ENCODE measurements at places on chromosomes 6 and 20.

DNA sequence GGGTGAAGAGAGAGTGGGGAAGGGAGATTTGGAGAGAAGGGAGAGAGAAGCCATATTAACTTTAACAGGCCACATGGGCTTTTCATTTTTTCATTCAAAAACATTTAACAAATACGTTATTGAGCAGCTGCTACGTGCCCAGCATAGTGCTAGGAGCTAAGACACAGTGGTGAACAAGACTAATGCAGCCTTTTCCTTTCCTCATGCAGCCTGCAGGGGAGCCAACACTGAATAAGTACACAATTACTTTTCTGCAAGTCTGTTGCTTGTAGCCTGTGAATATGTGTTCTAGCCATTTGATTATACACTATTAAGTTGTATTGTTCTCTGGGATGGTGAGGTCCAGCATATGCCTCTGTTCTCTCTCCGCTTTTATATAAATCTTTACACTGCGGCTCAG, 1.9 kb upstream of the BLOC1S5 start:
- no peak overlapping the region for H3K4me3 ChIP-seq
- no peak for DNase-seq
- H3K4me1 ChIP-seq, result peaks cover 25% of the 10 kb centered on the region
- no peaks in the 10 kb centered on the region for H3K27me3 ChIP-seq

GRCh38 chr6:2229742-2230141, 15.7 kb downstream of the GMDS start:
- H3K27ac ChIP-seq, result no peak overlapping the region
- H3K36me3 ChIP-seq, result peaks cover 2% of the 10 kb centered on the region
- H3K27me3 ChIP-seq, result no peaks in the 10 kb centered on the region
- peaks cover 23% of the 10 kb centered on the region for H3K4me1 ChIP-seq
- DNase-seq, result no peak

DNA sequence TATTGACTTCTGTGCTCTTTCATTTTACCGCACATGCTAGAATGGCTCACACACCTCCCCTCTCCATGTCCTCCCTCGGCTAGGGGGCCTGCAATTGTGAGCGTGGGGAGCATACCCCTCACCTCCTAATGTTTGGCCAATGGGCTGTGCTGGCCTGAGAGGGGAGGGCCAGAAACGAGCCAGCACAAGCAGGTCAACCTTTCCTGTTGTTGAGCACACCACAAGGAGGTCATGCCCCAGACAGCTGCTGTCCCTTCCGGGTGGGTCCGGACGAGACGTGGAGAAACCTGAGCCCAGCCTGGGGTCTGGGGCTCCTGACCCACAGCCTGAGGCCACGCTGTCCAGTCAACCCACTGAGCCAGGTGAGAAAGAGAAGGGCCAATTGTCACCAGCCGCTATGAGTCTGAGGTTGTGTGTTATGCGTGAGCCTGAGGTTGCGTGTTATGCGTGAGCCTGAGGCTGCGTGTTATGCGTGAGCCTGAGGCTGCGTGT, 77.4 kb downstream of the TTLL2 start:
- H3K27ac ChIP-seq, result no peak overlapping the region
- H3K4me1 ChIP-seq, result no peaks in the 10 kb centered on the region
- H3K36me3 ChIP-seq, result no peaks in the 10 kb centered on the region
- H3K27me3 ChIP-seq, result no peaks in the 10 kb centered on the region
- no peak overlapping the region for H3K4me3 ChIP-seq

- H3K27ac ChIP-seq, result no peak overlapping the region
- H3K36me3 ChIP-seq, result peaks cover 24% of the 10 kb centered on the region
- no peaks in the 10 kb centered on the region for H3K27me3 ChIP-seq
These were observed 24.9 kb downstream of the ITCH start for GRCh38 chr20:34388000-34388399.

GRCh38 chr6:34011264-34011663, 134.6 kb downstream of the GRM4 start:
- no peak overlapping the region for H3K27ac ChIP-seq
- H3K4me1 ChIP-seq, result no peaks in the 10 kb centered on the region
- peaks cover 10% of the 10 kb centered on the region for H3K27me3 ChIP-seq
- no peak for DNase-seq
- no peak overlapping the region for H3K4me3 ChIP-seq
- no peaks in the 10 kb centered on the region for H3K36me3 ChIP-seq

DNA sequence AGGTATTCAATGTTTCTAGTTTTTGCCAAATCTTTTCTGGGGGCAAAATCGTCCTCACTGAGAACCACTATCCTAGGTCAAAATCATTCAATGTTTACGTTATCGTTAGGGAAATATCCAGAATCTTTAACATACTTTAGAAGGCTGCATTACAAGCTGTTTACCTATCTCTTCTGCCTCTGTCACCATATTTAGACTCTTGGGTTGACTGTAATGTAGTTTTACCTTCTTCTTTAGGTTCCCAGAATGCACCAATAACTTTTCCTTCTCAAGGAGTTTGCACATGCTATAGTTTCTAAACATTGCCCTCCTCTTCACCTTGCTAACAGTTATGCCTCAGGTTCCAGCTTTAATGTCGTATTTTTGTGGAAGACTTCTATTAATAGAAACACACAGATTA, 1185.5 kb upstream of the ADGRB3 start:
- H3K4me1 ChIP-seq, result no peaks in the 10 kb centered on the region
- no peaks in the 10 kb centered on the region for H3K36me3 ChIP-seq
- no peak for DNase-seq
- no peak overlapping the region for H3K27ac ChIP-seq
- no peak overlapping the region for H3K4me3 ChIP-seq

GRCh38 chr6:92810913-92811312, 608.4 kb downstream of the EPHA7 start:
- no peaks in the 10 kb centered on the region for H3K36me3 ChIP-seq
- H3K4me3 ChIP-seq, result no peak overlapping the region
- DNase-seq, result no peak
- H3K27me3 ChIP-seq, result no peaks in the 10 kb centered on the region

- no peak overlapping the region for H3K27ac ChIP-seq
- H3K36me3 ChIP-seq, result no peaks in the 10 kb centered on the region
- no peak for DNase-seq
- H3K27me3 ChIP-seq, result peaks cover 10% of the 10 kb centered on the region
- H3K4me3 ChIP-seq, result no peak overlapping the region
- H3K4me1 ChIP-seq, result no peaks in the 10 kb centered on the region
These were observed 44.9 kb upstream of the DST start for GRCh38 chr6:56687551-56687950.

- no peak overlapping the region for H3K27ac ChIP-seq
- H3K4me1 ChIP-seq, result peaks cover 15% of the 10 kb centered on the region
- no peak for DNase-seq
These were observed 113.4 kb upstream of the MRPS10 start for GRCh38 chr6:42331019-42331418.

GRCh38 chr6:31351401-31352309, 5.3 kb downstream of the HLA-B start:
- peaks cover 46% of the 10 kb centered on the region for H3K36me3 ChIP-seq
- no peak for DNase-seq
- peaks cover 9% of the 10 kb centered on the region for H3K27me3 ChIP-seq
- H3K4me3 ChIP-seq, result peak overlapping the region; percentile 9

GRCh38 chr20:49163696-49164095, 24.4 kb downstream of the STAU1 start:
- no peak for DNase-seq
- no peak overlapping the region for H3K27ac ChIP-seq
- peaks cover 51% of the 10 kb centered on the region for H3K4me1 ChIP-seq
- H3K4me3 ChIP-seq, result no peak overlapping the region
- H3K27me3 ChIP-seq, result no peaks in the 10 kb centered on the region
- H3K36me3 ChIP-seq, result peaks cover 33% of the 10 kb centered on the region

DNA sequence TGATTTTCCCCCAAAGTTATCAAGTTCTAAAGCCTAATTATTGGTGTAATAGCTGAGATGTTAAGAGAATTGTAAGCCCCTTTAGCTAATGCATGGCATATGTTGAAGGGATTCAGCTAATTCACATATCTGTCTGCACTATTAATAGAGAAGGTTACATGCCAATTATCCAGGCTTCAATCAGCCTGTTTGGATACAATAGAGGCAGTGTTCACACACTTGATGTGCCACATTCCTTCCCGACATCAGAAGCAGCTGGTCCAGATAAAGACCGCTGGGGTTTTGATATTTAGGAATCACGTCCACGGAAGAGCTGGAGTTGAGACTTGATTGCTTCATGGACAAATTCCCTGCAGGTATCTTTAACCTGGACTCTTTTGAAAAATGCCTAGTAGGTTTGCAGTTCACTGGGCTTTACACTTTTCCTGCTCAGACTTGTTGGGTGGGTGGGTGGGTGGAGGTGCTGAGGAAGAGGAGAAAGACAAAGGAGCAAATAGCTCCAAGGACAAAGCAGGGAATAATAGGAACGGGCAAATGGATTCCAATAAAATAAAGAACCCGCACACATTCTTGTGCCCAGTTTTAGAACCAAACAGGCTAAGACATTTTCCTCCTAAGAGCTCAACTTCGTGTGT, 142.6 kb upstream of the ZNF217 start:
- peaks cover 45% of the 10 kb centered on the region for H3K4me1 ChIP-seq
- H3K27ac ChIP-seq, result peak overlapping the region; percentile 88
- H3K36me3 ChIP-seq, result no peaks in the 10 kb centered on the region
- H3K4me3 ChIP-seq, result peak overlapping the region; percentile 76
- no peak for DNase-seq

- H3K4me3 ChIP-seq, result no peak overlapping the region
- H3K27me3 ChIP-seq, result peaks cover under 1% of the 10 kb centered on the region
- peaks cover 58% of the 10 kb centered on the region for H3K4me1 ChIP-seq
- peak overlapping the region; percentile 72 for H3K27ac ChIP-seq
These were observed 44.9 kb upstream of the RNF24 start for GRCh38 chr20:4060064-4060795.

- no peak overlapping the region for H3K27ac ChIP-seq
- H3K27me3 ChIP-seq, result no peaks in the 10 kb centered on the region
- H3K4me3 ChIP-seq, result no peak overlapping the region
- H3K36me3 ChIP-seq, result no peaks in the 10 kb centered on the region
These were observed 210.7 kb downstream of the TFAP2C start for GRCh38 chr20:56839786-56840185.

DNA sequence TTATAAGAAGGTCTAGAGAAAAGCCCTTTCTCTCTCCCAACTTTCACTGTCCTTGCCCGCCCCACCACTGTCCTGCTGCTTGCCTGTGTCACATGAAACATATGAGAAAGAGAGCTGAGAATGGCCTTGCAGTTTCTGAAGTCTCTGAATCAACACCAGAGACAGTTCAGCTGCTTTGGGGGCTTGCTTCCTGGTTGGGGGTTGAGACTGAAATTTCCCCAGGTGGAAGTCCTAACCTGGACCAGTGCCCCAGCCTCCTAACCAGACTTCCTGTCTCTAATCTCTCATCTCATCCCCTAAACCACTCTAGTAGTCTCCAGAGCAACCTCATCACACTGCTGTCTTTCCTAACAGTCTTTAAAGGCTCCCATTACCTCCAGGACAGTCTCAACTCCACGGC, 10.7 kb downstream of the TRAM2 start:
- peaks cover 24% of the 10 kb centered on the region for H3K4me1 ChIP-seq
- DNase-seq, result no peak
- H3K4me3 ChIP-seq, result no peak overlapping the region
- H3K27me3 ChIP-seq, result no peaks in the 10 kb centered on the region
- H3K36me3 ChIP-seq, result no peaks in the 10 kb centered on the region
- H3K27ac ChIP-seq, result no peak overlapping the region

DNA sequence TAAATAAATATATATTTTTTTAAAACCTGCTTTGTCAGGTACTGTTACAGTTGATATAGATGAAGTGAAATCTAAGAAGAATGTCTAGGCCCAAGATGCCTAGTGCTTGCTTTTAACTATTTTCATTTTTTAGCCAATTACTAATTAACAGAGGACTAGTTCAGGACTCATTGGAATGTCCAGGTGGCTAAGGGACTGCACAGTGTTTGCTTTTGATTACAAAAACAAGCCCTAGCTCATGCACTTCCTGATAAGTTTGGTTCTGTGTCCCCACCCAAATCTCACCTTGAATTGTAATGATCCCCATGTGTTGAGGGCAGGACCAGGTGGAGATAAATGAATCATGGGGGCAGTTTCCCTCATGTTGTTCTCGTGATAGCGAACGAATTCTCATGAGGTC, 417.1 kb downstream of the PLCB1 start:
- no peak for DNase-seq
- no peak overlapping the region for H3K27ac ChIP-seq
- H3K36me3 ChIP-seq, result no peaks in the 10 kb centered on the region
- no peaks in the 10 kb centered on the region for H3K27me3 ChIP-seq
- no peak overlapping the region for H3K4me3 ChIP-seq

- no peak overlapping the region for H3K4me3 ChIP-seq
- no peaks in the 10 kb centered on the region for H3K27me3 ChIP-seq
- H3K4me1 ChIP-seq, result peaks cover 2% of the 10 kb centered on the region
- no peak overlapping the region for H3K27ac ChIP-seq
These were observed 148.3 kb upstream of the IMPG1 start for GRCh38 chr6:76220805-76221204.

GRCh38 chr6:119116712-119117281, 38.3 kb upstream of the FAM184A start:
- H3K4me1 ChIP-seq, result peaks cover 9% of the 10 kb centered on the region
- H3K27ac ChIP-seq, result no peak overlapping the region
- H3K4me3 ChIP-seq, result no peak overlapping the region

GRCh38 chr20:33882481-33882880, 71.3 kb downstream of the CHMP4B start:
- H3K27me3 ChIP-seq, result peaks cover 3% of the 10 kb centered on the region
- H3K27ac ChIP-seq, result no peak overlapping the region
- H3K4me1 ChIP-seq, result peaks cover 4% of the 10 kb centered on the region
- H3K36me3 ChIP-seq, result no peaks in the 10 kb centered on the region
- no peak for DNase-seq
- H3K4me3 ChIP-seq, result no peak overlapping the region

DNA sequence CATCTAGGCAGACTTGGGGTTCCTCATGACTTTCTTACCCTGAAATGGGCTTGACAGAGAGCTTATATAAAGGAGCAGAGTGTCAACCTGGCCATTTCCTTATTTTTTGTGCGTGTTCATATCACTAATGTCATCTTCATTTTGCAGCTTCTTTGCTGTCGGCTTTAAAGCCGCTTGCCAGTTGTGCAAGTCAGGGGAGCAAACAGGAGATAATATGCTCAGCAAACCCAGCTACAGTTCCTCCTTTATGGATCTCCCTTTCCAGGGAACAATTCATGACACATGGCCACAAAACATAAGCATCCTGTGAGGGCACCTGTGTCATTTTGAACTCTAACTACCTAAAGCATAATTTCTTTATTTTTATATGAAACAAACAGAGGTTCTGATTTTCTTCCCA, 6.5 kb upstream of the TUBB2B start:
- no peak overlapping the region for H3K4me3 ChIP-seq
- H3K27me3 ChIP-seq, result peaks cover 87% of the 10 kb centered on the region
- no peak for DNase-seq
- peaks cover 18% of the 10 kb centered on the region for H3K4me1 ChIP-seq

GRCh38 chr6:170107606-170108222, 183.2 kb downstream of the DLL1 start:
- no peak overlapping the region for H3K4me3 ChIP-seq
- H3K27me3 ChIP-seq, result peaks cover 25% of the 10 kb centered on the region
- no peak overlapping the region for H3K27ac ChIP-seq
- no peak for DNase-seq

DNA sequence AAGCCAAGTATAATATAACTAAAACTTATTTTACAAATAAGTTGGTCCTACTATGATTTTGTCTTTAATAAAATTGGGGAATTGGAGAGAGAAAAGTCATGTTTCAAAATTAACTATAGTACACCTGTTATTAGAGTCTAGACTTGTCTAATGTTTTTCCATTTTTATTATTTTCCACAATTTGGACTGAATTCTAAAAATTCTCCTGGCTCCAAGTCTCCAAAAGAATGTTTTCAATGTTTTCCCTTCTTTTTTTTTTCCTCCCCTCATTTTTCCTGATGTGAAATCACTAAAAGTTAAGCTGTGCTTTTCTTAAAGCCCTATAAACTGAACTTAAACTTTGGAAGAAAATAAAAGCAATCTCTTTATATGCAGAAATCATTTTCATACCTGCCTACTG, 11.3 kb downstream of the PTGIS start:
- peaks cover 30% of the 10 kb centered on the region for H3K36me3 ChIP-seq
- H3K27me3 ChIP-seq, result peaks cover 26% of the 10 kb centered on the region
- H3K4me1 ChIP-seq, result peaks cover 6% of the 10 kb centered on the region
- no peak overlapping the region for H3K27ac ChIP-seq
- no peak overlapping the region for H3K4me3 ChIP-seq
